ENCODE measurements at places on chromosomes 13 and 19. TPM values are rescaled to one million over a fixed set of nuclear protein-coding genes. Genes with fewer than 3 reads are reported as not detected.

The SERPINE3 gene
- not detected for total RNA-seq

DNA sequence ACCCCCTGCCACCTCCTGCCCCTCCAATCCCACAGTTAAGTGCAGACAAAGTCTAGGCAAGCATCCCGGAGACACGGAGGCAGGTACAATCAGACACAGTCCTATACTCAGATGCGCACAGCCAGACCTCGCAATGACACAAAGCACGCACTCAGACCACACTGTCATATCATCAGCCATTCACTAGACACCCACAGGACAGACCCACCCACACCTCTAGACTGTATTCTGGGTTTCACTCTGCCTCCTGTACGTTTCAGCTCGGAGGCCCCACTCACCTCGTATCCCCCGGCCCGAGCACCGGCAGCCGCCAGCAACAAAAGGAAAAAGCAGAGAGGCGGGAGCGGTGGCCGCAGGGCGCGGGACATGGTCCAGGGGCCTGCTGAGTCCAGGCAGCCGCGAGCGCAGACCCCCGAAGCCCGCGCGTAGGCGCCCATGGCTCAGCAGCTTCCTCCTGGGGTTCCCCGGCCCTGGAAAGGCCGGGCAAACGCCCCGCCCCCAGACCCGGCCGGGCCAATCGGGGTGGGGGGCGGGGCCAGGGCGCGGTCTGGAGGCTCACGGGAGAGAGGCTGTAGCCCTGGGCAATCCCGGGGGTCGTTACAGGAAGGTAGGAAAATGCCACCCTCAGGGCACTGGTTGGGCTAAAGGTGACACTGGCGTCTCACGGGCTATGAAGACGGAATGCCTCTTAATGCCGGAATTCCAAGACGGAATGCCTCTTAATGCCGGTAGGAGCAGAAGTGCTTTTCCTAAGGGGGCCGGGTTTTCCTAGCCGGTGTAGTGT is at the start of the genes MAN2B1 and WDR83:
TSS of gene MAN2B1 (minus strand) at position 478 of the 784 bp plus-strand sequence. CDS start at position 437, 41 bp downstream.
TSS of gene WDR83 (plus strand) at position 543 of the 784 bp plus-strand sequence. CDS start 2,984 bp downstream, outside the sequence.
- DNase-seq: peak; percentile 78

GRCh38 chr19:15287496-15287895 is 44.8 kb downstream of the BRD4 start:
- no peak for DNase-seq

The DNMT1 gene
- 70.1 TPM for total RNA-seq

DNA sequence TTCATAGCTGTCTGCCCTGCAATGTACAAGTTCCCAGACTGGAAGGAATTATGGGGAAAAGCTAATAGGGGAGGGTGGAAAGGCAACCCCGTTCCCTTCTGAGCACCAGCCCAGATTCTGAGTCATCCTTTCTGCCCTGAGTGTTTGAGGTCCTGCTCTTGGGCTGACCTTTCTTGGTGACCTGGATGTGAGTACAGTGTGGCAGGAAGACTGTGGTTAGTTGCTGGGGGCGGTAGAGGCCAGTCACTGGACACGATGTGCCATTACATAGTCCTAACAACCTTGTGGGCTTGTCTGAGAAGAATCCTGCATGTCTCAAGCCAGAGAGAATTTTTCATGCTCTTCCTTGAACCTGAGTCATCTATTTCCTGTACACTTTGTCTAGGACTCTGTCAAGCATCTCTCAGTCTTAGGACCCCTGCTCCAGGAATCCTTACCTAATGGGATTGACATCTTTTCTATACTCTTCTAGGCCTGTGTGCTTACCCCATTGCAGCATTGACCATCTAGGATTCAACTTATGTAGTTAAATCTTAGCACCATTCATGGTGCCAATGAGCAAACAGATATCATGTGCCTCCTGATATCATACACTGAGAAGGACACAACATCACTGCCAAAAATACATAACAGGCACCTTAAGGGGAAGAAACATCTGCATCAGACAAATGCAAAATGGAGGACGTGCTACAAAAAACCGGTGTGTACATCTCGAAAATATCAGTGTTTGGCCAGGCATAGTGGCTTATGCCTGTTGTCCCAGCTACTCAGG is 8.1 kb upstream of the ANGPTL4 start:
- DNase-seq: peak; percentile 67

GRCh38 chr19:41999071-41999877 is 5.2 kb upstream of the ATP1A3 start:
- DNase-seq: no peak

The TEX101 gene
- total RNA-seq: not detected

DNA sequence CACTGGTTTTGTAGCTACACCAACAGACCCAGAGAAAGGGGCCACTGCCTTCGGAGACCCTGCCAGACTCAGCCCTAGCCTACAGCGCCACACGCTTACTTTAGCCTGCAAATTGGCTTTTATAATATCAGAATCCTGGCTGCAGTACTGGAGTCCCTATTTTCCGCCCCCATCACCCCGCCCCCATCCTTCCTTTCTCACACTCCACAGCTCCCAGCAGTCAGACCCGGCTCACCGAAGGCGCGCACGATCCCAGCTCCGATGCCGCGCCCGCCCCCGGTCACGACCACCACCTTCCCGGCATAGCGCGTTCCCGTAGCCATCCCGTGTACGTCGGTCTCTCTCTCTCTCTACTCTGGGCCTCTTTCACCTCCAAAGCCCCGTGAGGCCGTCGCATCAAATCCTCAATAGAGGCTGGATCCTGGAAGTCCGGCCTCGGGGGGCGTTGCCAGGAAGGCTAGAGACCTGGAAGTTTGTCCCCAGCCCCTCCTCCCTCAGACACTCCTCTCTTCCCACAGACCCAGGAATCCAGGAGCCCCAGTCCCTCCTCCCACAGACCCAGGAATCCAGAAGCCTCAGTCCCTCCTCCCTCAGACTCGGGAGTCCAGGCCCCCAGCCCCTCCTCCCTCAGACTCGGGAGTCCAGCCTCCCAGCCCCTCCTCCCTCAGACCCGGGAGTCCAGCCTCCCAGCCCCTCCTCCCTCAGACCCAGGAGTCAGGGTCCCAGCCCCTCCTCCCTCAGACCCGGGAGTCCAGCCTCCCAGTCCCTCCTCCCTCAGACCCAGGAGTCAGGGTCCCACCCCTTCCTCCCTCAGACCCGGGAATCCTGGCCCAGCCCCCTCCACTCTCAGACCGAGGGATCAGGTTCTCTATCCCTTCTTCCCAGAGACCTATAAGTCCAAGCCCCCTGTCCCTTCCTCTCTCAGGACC is at the start of gene HSD17B14:
TSS of gene HSD17B14 (minus strand) at position 403 of the 929 bp plus-strand sequence. CDS start at position 323, 80 bp downstream.
- no peak for DNase-seq

DNA sequence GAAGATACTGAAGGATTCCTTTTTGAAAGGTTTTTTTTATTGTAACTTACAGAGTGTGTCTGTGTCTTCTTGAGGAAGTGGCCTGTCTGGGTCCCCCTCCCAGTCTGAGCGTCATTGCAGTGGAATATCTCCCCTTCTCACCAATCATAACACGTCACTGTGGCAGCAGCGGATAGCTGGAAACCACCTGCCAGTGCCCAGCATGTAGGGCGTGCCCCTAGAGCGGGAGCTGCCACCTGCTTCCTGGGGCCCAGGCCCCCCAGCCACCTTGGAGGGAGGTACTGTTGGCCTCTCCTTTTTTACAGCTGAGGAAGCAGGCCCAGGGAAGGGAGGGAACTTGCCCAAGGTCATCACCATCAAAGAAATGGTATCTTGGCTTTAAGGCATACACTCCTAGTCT is 4.6 kb upstream of the DNM2 start:
- DNase-seq: no peak

Measured in myocyte (in vitro differentiated cells).